Activated CD4-positive, alpha-beta T cell treated with anti-CD3 and anti-CD28 coated beads for 4 hours (primary cell): ENCODE measurements at places on chromosomes 3 and 15.

GRCh38 chr15:96497951-96498350 lies 167.5 kb downstream of the NR2F2 start:
- no peak for DNase-seq

DNA sequence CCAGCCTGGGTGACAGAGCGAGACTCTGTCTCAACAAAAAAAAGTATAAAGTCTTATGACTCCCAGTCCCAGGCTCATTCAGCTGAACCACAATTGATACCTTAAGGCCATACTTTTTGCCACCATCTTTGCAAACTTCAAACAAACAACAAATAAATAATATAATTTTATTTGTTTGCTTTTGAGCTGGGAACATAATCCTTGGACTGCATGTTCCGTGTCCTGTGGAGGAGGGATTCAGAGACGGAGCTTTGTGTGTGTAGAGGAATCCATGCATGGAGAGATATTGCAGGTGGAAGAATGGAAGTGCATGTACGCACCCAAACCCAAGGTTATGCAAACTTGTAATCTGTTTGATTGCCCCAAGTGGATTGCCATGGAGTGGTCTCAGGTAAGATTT lies 238.6 kb downstream of the ADAMTSL3 start:
- DNase-seq: no peak

DNA sequence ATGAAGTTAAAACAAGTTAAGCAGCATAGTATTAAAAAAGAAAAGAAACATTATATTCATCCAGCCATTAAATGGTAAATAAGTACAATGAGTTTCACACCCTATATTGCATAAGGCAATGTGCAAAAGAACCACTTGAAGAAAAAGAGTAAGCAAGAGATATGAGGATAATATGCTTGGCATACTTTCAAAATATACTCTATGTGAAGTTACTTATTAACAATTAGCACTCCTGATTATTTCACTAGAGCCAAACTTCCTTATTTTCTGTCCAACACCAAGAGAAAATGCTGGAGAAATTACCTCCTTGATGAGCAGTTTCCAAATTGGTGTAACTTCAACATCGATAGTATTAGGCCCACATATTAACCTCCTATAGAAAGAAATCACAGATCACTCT lies 63.7 kb downstream of the ATP13A4 start:
- no peak for DNase-seq

- no peak for DNase-seq
Observed at GRCh38 chr3:197525706-197526105, 30.1 kb downstream of the BDH1 start.

DNA sequence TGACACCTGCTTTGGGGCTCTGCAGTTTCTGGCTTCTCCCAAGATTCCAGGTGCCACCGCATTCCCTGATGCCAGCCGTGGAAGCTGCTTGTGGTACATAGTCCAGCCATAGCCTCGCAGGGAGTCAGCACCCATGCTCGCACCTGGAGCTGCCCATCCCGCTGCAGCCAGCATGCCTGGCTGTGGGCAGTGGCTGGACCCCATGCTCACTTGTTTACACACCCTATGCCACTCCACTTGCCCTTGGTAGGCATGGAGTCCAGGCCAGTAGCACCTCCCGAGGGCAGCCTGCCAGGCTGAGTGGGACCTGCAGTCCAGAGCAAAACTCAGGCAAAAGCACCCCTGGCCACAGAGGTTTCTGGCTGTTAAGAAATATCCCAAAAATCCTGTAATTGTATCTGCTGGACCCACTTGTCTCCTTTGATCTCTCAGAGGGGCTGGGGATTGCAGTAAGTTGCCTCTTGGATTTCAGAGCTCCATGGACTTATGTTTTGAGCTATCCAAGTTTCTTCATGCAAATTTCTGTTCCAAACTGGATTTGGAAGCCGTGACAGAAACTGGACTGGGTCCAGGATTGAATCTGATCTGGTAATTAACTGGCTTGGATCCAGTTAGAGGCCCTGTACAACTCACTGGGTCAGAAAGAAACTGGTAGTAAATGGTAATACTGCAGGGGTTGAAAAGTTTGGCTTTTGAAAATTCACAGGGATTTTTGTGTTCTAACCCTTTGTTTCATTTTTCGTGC lies 149.3 kb downstream of the FMN1 start:
- no peak for DNase-seq

DNA sequence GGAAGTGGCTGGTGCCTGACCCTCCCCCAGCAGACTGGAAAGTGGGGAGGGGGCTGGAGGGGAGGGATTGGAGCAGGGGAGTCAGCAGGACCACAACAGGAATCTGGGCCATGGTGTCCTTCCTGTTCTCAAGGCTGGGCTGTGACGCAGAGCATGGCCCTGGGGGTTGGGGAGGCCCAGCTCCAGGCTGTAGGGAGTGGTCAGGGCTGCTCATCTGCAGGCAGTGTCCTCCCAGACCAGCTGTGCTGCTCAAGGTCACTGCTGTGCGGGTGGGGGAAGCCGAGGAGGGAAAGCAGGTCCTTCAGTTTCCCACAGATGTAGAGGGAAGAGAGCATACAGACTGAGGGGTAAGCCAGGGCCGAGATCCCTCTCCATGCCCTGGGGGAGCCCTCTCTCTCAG lies 40.7 kb downstream of the CYP11A1 start:
- no peak for DNase-seq
